ENCODE measurements at places on chromosomes 1 and 21.

DNA sequence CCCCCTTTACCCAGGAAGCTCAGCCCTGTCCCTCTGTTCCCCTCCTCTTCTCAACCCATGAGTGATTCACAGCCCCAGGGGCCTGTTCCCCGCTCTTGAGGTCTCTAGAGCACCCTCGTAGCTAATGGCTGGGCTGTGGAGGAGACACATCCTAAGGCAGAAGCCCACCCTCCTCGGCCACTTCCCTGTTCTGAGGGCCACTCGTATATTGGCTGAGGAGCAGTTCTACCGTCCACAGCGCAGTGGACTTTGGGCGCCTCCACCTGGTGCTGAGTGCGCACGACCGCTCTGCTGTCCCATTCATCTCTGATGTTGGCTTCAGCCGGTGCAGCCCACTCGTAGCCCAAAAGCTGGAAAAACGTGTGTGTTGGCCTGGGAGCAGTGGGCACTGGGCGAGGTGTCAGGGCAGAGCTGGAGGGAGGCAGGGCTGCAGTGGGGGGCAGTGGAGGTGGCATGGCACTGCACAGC, 24.5 kb upstream of the PKP1 start:
- DNase-seq, result no peak

GRCh38 chr1:7513081-7513480, 258.0 kb upstream of the VAMP3 start:
- no peak for DNase-seq

DNA sequence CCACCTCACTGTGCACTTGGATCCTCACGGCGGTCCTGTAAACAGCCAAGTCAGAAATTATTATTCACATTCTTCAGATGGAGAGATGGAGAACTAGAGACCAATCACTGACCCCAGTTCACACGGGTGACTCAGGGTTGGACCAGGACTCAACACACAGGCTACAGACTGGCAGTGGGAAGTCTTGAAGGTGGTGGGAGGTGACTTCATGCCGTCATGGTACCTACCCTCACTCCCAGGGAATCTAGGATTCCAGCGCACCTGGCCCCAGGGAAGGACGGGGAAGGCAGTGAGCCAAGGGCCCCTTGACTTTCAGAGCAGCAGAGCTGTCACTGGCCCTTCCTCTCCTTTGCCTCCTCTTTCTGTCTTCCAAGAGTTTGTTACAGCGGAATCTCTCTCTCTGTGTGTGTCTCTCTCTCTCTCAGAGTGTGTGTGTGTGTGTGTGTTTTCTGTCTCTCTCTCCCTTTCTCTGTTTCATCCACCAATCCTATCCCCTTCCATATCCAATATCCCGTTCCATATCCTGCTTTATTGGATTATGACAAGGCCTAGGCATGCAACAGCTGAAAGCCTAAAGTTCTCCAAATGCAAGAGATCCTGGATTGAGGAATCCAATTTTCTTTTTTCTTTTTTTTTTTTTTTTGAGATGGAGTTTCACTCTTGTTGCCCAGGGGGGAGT, 11.7 kb downstream of the OPTC start:
- no peak for DNase-seq

GRCh38 chr1:227788271-227789083, 27.0 kb upstream of the PRSS38 start:
- peak; percentile 85 for DNase-seq

- DNase-seq, result no peak
These were observed 4.1 kb upstream of the AGTRAP start for GRCh38 chr1:11731691-11732283.

- DNase-seq, result no peak
These were observed 20.5 kb downstream of the SYT2 start for GRCh38 chr1:202689493-202690342.

GRCh38 chr1:240109130-240109529, 17.4 kb downstream of the FMN2 start:
- no peak for DNase-seq

Measured in GM13977 (cell line).